NCI-H1092 (cell line): ENCODE measurements at places on chromosomes 13 and 19.

- DNase-seq: no peak
Measured at GRCh38 chr13:85420136-85420535, 379.1 kb downstream of the SLITRK6 start.

- DNase-seq: no peak
Measured at GRCh38 chr13:22883262-22883840, 297.4 kb upstream of the SGCG start.

- DNase-seq: no peak
Measured at GRCh38 chr13:106373989-106374572, 161.4 kb downstream of the EFNB2 start.

DNA sequence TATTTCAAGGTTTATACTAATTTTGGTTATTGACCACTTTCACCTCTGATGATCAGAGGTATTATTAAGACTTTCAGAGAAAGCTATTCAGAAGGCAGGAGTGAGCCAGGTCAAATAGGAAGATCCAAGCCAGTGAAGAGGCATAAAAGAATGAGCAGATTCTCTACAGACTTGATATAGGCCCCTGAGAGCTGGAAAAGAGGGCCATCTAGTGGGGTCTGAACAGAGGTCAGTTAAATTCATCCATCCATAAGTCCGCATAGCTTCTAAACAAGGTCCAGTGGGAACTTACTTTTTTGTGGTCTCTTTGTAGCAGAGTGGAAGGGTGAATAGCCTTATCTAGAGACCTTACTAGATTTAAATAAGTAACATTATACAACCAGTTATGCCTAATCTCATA, 126.6 kb upstream of the UFM1 start:
- DNase-seq: no peak

GRCh38 chr19:6691342-6691741, 21.4 kb upstream of the TNFSF14 start:
- DNase-seq: no peak

DNA sequence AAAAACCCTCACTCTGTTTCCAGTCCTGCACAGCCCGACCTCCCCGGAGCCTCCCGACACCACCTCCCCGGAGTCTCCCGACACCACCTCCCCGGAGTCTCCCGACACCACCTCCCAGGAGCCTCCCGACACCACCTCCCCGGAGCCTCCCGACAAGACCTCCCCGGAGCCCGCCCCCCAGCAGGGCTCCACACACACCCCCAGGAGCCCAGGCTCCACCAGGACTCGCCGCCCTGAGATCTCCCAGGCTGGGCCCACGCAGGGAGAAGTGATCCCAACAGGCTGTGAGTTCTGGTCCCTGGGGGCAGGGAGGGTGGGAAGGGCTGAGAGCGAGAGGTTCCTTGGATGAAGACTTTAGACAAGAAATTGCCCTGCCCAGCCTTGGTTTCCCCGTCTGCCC, 5.4 kb downstream of the MADCAM1 start:
- DNase-seq: no peak

DNA sequence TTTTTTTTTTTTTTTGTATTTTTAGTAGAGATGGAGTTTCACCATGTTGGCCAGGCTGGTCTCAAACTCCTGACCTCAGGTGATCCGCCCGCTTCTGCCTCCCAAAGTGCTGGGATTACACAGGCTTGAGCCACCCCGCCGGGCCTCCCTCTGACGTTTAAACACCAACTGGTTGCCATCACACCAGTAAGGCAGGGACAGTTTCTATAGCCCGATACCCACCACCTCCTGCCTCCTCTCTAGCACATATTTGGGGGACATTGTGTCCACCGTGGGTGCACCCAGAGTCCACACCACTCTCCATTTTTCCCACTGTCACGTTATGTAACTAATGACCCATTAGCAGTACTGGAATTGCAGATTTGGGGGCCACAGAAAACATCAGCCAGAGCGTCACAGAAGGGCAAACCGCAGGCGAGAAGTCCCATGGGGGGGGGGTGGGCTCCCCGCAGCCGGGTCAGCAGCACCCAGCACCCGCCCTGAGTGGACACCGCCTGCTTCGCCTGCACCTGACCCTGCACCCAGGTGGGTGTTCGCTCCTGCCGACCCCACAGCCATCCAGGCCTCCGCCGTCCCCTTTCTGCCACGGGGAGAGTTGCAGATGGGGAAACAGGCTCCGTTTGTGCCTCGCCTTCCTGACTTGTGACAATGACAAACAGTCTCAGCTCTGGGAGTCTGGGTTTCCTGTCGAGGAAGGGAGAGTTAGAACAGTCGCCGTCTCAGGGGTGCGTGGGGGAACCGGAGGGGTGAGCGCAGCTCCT, 3.6 kb downstream of the ONECUT3 start:
- no peak for DNase-seq

GRCh38 chr13:97944396-97945029, 9.0 kb upstream of the IPO5 start:
- no peak for DNase-seq

DNA sequence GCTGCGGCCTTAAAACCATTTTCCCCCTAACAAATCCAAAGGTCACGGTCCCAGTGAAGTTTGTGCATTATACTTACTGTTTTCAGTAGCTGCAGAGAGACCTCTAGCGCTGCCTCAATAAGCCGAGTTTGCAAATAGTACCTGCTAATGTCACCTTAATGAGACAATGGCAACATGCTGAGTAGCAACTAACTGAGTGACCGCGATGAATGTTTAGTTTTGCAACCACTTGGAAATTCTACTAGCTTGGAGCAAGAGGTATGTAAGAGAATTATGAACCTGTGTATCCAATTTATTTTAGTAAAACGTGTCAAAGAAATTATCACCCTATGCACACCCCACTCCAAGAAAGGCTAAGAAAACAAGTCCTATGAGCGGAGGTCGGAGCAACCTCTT, 1.2 kb downstream of the KPNA3 start:
- no peak for DNase-seq

- no peak for DNase-seq
Measured at GRCh38 chr19:39941615-39942365, 7.4 kb upstream of the FCGBP start.
